ENCODE measurements at places on chromosomes 11 and 22. TPM values are rescaled to one million over a fixed set of nuclear protein-coding genes. Genes with fewer than 3 reads are reported as not detected.

DNA sequence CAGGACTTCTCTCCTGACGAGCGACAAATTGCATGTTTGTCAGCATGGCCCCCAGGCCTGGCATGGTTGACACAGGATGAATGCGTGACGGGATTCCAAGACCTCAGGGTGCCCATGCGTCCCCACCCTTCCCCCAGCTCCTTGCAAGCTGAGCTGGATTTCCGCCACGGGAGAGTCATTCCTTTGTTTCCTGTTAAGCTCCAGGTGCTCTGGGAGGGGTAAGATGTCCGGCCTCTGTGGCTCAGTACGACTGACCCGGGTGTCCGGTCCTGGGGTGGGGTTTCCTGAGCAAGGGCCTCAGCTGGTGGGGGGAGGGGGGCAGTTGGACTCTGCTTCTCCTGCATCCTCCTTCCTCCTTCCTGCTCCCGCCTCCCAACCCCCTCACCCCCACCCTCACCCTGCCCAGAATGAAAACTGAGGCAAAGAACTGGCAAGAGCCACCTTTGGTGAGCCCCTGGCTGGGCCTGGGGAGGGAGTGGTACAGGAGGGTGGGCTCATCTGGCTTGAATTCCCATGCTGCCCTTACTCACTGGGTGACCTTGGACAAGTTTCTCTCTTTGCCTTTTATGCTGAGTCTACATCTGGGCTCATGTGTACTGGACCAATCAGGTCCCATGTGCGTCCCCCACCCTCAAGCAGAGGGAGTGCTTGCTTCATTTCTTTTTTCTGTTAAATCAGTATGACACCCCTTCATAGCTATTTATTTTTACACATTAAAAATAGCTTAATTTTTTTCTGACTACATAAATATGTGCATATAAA lies 2.5 kb downstream of the CDC42EP2 start:
- peak; percentile 70 for DNase-seq

DNA sequence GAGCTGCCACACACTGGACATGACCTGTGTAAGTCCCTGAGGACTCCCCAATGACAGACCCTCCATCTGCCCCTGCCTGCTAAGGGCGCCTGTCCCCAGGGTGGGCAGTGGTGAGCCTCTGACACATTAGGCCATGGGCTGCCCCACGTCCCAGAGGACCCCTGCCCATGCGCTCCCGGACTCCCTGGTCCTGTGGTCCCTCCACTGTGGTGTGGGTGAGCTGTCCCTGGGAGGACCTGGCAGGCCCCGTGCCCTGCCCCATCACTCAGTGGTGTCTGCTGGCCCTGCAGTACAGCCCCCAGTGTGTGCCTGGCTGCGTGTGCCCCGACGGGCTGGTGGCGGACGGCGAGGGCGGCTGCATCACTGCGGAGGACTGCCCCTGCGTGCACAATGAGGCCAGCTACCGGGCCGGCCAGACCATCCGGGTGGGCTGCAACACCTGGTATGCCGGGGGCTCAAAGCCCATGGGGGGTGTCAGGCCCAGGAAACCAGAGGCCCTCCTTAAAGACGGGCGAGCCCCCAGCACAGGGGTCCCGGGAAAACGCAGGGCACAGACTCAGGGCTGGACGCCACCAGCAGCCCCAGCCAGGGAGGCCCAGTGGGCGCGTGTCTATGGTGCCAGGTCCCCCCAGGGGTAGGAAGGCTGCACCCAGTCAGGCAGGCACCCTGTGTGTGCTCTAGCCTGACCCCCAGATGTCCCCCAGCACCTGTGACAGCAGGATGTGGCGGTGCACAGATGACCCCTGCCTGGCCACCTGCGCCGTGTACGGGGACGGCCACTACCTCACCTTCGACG lies 18.7 kb downstream of the MUC5AC start:
- DNase-seq = no peak

DNA sequence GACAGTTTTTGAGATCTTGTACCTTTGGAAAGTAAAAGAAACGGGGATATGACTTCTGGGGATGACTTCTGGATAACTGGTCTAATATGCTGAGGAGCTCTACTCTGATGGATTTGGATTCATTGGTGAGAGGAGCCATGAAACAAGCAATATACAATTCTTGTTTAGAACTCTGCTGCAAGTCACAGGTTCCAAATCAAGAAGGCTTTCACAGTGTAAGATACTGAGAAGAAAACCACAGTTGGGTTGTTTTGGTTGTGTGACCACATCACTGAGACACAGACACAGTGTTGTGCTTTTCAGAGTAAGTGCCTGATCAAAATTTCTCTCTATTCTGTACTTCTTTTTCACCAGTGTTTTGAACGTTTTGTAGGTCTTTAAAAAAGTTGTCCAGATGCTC lies 13.1 kb upstream of the UCP2 start:
- no peak for DNase-seq

GRCh38 chr11:63635762-63636465 lies 21.7 kb upstream of the PLAAT3 start:
- peak; percentile 59 for DNase-seq

DNA sequence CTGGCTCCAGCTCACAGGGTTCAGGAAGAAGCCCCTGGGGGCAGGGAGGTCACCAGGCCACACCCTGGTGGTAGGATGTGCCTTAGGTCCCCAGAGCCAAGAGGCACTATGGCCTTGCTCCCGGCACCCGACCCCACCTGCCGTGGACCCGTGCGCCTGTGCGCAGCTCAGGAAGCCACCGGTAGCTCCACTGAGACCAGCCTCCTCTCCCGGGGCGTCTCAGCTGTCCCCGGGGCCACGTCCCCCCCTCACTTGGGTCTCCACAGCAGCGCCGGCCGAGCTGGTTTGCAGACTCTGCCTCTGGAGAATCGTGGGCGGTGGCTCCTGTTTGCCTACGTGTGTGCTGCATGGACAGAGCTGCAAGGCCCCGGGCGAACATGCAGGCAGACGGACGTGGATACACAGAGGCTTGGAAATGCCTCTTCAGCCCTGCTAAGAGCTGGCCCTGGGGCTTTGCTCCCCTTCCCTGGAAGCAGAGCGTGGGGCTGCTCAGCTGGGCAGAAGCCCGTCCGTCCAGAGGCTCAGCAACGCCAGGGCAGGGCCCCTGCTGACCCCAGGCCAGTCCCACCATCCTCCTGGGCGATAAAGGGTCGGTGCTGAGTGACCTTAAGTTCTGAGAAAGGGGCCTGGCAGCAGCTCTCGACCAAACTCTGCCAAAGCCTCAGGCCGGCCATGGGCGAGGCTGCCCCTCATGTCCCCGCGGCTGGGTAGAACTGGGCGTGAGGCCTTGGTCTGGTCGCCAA lies 15.3 kb upstream of the MUC5B start:
- peak; percentile 44 for DNase-seq

The ROM1 gene
- total RNA-seq = 9.0 TPM

The SPDYC gene
- not detected for total RNA-seq
